RPMI7951 (cell line): ENCODE measurements at places on chromosomes 13 and 19. TPM values are rescaled to one million over a fixed set of nuclear protein-coding genes. Genes with fewer than 3 reads are reported as not detected.

GRCh38 chr13:103145442-103145841 lies 79.2 kb upstream of the SLC10A2 start:
- DNase-seq = no peak

GRCh38 chr13:99792079-99792921 lies 179.3 kb downstream of the ZIC5 start:
- no peak for DNase-seq

DNA sequence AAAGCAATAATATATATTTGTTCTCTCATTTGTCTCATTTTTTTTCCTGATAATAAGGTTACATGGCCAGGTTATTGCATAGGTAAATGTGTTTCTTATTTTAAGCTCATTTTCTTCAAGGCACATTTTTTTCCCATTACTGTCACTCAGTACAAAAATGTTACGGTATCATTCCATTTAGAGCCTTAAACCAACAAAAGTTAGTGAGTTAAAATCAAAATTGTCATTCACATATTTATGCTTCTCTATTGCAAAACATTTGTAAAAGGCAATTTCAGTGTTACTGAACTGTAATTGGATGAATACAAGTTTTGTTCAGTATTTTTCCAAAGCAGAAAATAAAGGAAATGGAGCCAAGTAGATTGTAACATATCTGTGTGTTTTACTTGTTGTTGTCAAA lies 117.6 kb upstream of the MAB21L1 start:
- no peak for DNase-seq

DNA sequence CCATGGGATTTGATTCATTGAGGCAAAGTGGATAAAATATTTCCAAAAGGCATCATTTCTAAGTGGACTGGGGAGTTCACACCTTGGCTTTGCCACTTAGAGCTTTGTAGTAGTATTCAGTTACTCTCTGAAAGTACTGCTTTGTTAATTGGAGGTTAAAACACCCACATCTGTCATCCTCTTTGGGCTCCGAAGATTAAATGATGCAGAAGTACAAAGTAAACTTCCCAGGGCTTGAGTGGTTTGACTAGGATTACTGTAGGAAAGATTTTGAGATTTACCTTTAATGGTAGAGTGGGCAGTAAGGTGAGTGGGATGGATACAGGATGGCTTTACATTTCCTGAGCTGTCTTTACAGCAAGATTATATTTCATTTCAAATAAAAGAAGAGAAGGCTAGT lies 42.4 kb downstream of the WASF3 start:
- DNase-seq = no peak

CDX2 gene
- total RNA-seq = not detected in 2 replicates
